ENCODE measurements at places on chromosomes 5 and 9. TPM values are rescaled to one million over a fixed set of nuclear protein-coding genes. Genes with fewer than 3 reads are reported as not detected.

GRCh38 chr5:23332650-23333251 lies 174.7 kb upstream of the PRDM9 start:
- peak; percentile 1 for DNase-seq

Gene C5orf34
- total RNA-seq: 4.4 TPM

GRCh38 chr5:179623906-179624741 lies 653 bp upstream of the HNRNPH1 start:
- DNase-seq: no peak

Gene MCTP1
- 41.4 TPM for total RNA-seq

GRCh38 chr9:86563936-86564335 lies 209.7 kb upstream of the TUT7 start:
- peak; percentile 82 for DNase-seq

Gene PCDHGA7
- total RNA-seq: 6.3 TPM

Gene FAM153A
- 1.0 TPM for total RNA-seq

DNA sequence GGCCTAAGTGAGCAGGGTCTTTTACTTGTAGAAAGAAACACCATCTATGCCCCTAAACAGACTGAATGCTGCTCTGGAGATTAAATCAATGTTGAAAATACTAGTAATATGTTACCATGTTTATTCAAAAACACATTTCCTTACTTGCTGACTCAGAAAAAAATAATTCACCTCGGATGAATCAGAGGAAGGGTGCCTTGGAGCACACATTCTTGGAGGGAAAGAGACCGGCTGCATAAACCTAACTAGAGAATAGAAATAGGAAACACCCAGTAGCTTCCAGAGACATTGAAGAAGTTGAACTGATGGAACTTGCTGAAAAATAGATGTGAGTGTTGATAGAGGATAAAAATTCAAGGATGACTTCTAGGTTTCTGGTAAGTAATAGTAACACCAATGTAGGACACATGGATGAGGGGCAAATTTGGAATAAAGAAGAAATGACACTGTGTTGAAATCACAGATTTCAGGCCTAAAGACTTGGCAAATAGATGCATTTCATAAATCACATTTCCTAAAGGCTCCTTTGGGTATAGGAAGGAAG lies 76.9 kb upstream of the MINAR2 start:
- no peak for DNase-seq

Gene NR5A1
- total RNA-seq: not detected

DNA sequence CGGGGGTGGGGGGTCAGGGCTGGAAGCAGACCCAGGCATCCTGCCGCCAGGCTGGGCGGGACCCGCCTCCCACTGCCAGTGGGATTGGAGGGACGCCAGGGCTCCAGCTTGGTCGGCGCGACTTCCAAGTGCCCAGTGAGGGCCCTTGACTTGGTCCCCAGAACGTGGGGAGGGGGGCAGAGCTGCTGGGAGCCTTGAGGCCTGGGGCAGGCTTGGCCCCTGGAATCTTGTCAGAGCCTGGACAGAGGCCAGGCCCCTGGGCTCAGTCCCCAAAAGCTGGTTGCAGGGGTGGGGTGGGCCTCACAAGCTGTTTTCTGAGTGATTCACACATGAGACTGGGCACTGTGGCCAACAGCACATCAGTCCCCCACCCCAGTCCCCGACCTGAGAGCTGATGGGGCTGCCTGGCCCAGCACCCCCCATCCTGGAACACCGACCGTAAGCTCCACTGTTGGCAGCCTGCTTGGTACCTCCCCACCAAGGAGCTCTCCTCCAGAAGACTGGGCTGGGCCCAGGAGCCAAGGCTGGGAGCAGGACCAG lies 526 bp downstream of the CLIC3 start:
- peak; percentile 45 for DNase-seq

Gene CDH12
- total RNA-seq: 0.72 TPM

- DNase-seq: no peak
These were observed 30.2 kb upstream of the HOMER1 start for GRCh38 chr5:79544131-79544530.

DNA sequence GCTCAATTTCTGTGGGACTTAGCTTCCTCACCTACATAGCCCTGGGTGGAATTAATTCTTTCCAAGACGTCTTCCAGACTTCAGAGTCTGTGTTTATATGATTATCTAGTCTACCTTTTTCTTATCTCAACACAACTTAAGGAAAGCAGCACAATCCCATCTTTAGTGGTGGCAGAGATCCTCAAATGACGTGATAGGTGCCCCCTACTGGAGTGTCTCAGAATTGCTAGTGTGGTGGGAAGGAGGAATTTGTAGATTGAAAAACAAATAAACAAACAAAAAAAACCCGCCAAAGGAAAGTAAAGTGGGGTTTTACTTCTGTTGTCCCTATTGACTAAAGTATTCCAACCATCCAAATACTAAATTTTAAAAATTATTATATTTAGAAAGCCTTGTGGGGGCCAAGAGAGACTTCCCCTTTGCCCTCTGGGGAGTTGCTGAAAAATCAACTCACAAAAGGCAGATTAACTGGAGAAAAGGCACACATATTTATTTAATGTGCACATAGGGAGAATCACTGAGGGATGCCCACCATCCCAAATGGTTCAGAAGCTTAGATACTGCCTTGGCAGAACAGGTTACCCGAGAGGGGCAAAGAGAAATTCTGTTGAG lies 283.3 kb downstream of the TMEM167A start:
- no peak for DNase-seq

- DNase-seq: peak; percentile 22
These were observed 50.1 kb downstream of the TMEM167A start for GRCh38 chr5:83026930-83027687.

GRCh38 chr5:139461698-139462097 lies 845 bp downstream of the ECSCR start:
- DNase-seq: no peak

Gene SH3RF2
- 14.3 TPM for total RNA-seq

DNA sequence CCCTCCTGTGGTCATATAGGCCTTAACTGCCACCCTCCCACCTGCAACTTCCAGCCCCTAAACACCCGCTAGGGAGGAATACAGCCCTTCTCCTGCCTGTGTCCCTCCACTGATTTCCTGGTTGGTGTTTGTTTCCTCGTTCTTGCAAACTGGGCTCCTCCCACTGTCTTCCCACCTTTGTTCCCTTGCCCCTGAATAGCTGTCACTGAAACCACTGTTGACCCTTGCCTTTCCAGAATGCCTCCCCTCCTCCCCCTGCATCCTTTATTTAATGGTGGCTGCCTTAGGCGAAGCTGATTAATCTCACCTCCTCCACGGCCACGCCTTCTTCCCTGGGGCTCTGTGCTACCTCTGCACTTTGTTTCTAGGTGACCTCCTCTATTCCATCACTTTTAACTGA lies 626.7 kb downstream of the BNC2 start:
- no peak for DNase-seq

- DNase-seq: no peak
These were observed 252.8 kb downstream of the PLK2 start for GRCh38 chr5:58207076-58207475.

DNA sequence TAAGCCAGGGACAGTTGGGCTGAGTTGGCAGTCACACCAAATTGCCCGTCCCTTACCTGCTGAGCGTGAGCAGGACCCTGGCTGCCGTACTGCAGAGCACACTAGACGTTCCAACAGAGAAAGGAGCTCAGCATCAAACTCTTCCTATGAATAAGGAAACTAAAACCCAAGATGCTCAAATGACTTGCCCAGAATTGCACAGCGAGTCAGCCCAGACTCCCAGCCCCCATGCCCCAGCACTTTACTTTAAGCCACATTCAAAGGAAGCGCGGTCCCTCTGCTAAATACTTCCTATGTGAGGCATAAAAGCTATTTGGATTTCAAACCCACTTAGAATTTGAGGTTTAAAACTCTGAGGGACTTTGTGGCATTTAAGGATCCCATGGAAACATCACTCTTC lies 23.9 kb downstream of the PAX5 start:
- no peak for DNase-seq

GRCh38 chr5:175098301-175098700 lies 345.7 kb downstream of the DRD1 start:
- DNase-seq: no peak

DNA sequence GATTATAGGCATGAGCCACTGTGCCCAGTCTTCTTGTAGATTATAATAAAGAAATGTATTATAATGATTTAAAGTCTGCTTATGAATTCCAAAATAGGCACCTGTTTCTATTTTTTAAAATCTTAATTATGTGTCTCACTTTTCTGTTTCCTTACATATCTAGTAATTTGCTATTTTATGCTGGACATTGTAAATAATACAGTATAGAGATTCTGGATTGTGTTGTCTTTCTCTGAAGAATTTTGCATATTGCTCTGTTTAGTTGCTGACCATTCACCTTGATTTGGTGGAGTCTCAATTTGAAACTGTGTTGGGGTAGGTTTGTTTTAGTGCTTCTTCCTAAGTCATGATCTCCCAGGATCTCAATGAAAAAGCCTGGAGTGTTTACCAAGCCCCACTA lies 102.8 kb downstream of the C9orf50 start:
- DNase-seq: no peak

GRCh38 chr5:43772764-43773477 lies 169.9 kb downstream of the NNT start:
- peak; percentile 52 for DNase-seq

DNA sequence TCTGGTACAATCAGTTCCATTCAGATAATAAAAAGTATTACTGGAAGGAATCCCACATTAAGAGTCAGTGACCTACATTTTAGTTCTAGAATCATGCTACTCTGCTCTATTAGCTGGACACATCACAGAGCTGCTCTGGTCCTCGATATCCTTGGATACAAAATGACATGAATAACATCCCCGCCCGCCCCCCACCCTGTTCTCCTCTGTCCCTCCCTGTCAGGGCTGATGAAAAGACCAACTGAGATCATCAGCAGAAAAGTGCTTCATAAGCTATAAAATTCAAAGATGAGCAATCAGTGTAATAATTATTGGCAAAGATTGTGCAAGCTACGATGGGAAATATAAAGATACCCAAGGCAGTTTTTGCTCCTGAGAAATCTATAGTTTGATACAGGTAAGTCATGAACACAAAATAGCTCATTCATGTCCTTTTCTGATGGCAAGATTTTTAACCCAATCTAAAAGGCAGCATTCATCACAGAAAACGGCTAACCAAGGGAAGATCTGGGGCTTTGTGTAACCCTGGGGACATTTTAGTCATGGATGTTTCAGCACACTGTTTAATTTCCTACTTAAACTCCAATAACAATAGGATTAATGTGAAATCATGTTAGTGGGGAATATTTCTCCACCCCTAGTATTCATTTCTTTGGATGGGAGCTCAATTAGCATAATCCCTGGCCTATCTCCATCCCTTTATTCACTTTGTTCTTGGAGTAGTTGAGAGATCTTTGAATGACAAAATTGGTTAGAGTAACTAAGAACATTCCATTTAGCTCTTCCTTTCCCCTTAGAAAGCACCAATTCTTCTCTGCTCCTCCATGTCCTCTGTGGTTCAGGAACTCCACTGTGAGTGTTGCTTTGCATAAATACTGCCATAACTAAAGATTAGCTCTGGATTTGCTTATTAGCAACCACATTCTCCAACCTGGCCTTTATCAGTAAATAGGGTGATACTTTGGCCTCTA lies 459.4 kb upstream of the GRIA1 start:
- DNase-seq: no peak

- DNase-seq: no peak
These were observed 21.9 kb upstream of the HRH2 start for GRCh38 chr5:175635854-175636584.

DNA sequence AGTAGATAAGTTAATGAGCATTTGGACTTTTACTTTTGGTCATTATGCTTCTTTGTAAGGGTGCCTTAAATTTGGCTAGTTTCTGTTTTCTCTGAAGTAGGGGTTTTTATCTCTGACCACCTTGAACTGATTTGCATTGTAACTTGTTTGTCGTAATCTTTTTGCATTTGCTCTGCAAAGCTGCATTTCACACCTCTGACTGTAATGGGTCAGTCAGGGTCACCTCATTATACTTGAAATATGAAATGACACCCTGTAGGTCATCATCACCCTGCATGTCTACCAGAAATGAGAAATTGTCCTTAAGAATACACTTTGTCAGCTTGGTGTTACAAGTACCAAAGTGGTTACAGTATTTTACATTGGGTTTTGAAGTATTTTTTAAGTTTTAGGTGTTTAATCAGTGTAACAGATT lies 74.0 kb downstream of the KCNN2 start:
- no peak for DNase-seq

DNA sequence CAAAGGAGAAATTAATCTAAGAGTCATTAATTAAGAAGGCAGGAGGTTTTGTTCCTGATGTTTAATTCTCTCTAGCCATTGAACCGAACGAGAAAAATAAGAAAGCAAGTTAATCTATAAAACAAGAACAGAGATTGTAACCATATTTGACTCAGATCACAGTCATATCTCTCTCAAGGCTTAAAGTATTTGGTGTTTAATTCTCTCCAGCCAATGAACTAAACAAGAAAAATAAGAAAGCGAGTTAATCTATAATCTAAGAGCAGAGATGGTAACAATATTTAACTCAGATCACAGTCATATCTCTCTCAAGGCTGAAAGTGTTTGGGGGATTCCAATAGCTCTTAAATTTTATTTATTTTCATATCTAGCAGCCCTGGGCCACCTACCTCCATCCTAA lies 74.4 kb upstream of the SHISAL2B start:
- no peak for DNase-seq

DNA sequence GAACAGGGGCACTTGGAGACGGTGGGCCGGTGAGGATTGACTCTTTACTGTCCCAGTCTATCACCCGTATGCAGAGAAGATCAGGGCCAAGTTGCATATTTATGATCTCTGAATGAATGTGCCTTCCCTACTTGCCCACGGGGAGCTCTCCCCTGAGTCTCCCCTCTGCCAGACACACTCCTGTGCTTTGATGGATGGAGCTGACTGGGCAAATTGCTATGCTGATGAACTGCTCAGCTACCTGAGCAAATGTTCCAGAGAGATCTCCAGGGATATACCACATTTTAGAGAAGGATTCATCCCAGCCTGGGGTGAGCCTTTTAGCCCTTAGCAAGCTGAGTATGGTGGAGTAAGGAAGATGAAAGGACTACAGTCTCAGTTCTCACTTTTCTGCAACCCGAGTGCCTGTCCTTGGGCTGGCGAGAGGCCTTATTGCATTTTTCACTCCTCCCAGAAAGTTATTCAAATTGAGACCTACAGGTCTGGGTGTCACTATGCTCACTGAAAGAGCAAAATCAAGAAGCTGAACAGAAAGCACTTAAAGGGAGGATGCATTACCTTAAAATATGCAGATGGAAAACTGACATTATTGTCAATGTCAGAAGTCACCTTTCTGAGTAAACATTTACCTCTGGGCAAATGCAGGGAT lies 526.7 kb upstream of the WWC1 start:
- DNase-seq: no peak

DNA sequence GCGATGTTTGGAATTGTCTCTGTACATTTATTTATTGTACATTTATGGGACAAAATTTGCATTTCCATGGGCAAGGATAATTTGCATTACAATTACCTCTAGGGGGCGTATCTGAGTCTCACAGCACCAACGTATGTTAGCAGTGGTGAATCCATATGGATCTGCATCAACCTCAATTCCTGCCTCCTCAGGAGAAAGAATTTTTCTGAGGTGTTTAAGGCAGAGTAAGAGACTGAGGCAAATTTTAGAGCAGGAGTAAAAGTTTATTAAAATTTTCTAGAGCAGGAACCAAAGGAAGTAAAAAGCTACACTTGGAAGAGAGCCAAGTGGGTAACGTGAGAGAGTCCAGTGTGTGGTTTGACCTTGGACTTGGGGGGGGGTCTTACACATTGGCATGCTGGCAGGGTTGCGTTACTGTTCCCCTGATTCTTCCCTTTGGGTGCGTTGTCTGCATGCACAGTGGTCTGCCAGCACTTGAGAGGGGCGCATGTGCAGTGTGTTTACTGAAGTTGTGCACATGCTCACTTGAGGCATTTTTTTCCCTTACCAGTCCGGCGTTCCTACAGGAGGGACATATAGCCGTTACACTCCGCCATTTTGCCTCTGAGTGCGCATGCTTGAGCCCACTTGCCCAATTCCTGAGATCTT lies 21.0 kb upstream of the RAB14 start:
- peak; percentile 54 for DNase-seq
